Large intestine (tissue), 12 donors: ENCODE measurements at places on chromosomes 1 and 21.

DNA sequence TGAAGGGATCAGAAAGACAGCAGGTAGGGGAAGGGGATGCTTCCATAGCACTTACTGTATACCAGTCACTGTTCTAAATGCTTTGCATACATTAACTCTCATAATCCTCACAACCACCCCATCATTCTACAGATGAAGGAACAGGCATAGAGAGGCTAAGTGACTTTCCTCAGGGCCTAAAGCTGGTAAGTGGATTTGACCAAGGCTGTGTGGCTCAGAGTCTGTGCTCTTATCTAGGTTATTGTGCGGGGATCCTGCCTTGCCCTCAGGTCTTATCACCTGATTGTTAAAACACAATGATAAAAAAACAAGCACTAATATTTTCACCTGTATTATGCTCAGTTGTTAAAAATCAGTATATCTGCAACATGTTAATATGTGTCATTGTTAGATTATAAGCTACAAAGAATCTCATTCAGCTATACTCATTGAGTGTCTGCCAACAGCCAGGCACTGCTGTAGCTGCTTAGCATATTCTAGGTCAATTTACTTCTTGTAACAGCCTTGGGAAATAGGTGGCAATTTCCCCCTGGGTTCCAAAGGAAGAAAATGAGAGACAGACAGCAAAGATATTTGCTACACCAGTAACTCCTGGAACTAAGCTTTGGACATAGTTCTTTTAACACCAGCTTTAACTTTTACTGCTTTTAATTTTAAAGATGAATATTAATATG is 38.6 kb upstream of the RBM15 start:
- peaks cover 25% of the 10 kb centered on the region for H3K27me3 ChIP-seq
- no peak for DNase-seq
- no peak overlapping the region for H3K27ac ChIP-seq
- no peaks in the 10 kb centered on the region for H3K4me1 ChIP-seq
- H3K36me3 ChIP-seq, result no peaks in the 10 kb centered on the region

DNA sequence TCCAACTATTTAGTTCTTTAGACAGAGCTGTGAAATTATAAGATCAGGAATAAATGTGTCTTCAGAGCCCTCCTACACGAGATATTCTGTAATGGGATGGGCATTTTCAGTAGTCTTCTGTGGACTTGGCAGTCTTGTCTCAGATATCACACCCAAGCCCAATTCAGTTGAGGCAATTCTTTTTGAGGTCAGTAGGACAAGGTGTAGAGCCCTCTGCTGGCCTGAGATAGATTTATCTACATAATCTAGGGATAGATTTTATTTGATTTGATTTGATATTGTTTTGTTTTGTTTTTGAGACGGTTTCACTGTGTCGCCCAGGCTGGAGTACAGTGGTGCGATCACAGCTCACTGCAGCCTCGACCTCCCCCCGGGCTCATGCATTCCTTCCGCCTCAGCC is 77.5 kb downstream of the FMN2 start:
- no peak overlapping the region for H3K4me3 ChIP-seq
- H3K27ac ChIP-seq, result no peak overlapping the region
- no peaks in the 10 kb centered on the region for H3K36me3 ChIP-seq
- no peak for DNase-seq
- H3K4me1 ChIP-seq, result no peaks in the 10 kb centered on the region
- H3K27me3 ChIP-seq, result no peaks in the 10 kb centered on the region

DNA sequence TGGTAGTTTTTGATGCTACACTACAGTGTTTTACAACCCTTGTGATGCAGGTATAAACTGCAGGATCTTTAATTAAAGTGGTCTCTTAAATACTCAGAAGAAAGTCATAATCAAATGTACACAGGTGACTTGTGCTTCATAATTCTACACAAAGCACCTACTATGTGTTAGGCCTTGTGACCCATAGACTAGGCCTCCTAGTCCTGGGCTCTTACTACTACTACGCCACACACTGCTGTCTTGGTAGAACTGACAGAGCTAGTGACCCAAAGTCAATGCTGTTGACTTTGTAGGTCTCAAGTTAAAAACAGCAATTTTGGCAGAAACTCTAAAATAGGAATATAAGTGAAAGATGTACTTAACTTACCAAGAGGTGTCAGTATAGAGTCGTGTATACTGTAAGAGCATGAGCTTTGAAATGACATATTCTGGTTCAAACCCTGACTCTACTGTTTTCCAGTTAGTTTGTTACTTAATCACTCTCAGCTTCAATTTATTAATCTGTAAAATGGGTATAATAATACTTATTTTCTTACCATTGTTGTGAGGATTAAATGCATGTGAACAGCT is 48.6 kb upstream of the LMO4 start:
- DNase-seq, result no peak
- H3K4me3 ChIP-seq, result no peak overlapping the region
- H3K27me3 ChIP-seq, result no peaks in the 10 kb centered on the region
- H3K27ac ChIP-seq, result no peak overlapping the region
- peaks cover 12% of the 10 kb centered on the region for H3K4me1 ChIP-seq

DNA sequence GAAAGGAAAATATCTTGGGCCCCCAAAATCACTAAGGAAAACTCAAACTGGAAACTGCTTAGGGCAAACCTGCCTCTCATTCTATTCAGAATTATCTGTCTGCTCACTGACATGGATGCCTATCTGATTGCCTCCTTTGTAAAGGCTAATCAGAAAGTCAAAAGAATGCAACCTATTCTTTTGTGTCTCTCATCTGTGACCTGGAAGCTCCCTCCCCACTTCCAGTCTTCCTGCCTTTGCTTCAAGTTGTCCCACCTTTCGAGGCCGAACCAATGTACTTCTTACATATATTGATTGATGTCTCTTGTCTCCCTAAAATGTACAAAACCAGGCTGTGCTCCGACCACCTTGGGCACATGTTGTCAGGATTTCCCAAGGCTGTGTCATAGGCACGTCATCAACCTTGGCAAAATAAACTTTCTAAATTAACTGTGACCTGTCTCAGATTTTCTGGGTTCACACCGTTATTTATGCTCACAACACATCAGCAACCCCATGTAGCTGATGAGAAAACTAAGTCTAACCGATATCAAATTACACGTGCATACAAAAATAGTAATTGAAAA is 302.3 kb upstream of the NRIP1 start:
- no peaks in the 10 kb centered on the region for H3K27me3 ChIP-seq
- no peaks in the 10 kb centered on the region for H3K4me1 ChIP-seq
- no peaks in the 10 kb centered on the region for H3K36me3 ChIP-seq
- no peak overlapping the region for H3K4me3 ChIP-seq

DNA sequence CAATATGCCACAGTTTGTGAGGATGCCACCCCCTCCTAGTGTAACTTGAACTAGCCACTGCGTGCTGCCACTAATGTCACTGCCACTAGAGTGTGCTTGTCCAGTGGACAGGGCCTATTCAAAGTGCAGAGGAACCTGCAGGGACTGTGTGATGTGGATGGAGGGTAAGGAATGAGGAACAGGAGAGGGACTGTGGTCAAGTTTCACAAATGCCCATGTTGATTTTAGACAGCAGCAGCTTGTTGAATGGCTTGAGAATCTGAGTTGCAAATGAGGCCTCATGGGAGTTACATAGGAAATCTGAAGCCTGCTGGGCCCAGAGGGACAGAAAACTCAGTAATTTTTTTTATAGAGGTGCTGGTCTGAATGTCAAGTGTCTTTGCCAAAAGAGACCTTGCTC is 112.3 kb downstream of the HHAT start:
- no peak overlapping the region for H3K27ac ChIP-seq
- no peaks in the 10 kb centered on the region for H3K36me3 ChIP-seq
- no peaks in the 10 kb centered on the region for H3K4me1 ChIP-seq
- H3K4me3 ChIP-seq, result no peak overlapping the region

DNA sequence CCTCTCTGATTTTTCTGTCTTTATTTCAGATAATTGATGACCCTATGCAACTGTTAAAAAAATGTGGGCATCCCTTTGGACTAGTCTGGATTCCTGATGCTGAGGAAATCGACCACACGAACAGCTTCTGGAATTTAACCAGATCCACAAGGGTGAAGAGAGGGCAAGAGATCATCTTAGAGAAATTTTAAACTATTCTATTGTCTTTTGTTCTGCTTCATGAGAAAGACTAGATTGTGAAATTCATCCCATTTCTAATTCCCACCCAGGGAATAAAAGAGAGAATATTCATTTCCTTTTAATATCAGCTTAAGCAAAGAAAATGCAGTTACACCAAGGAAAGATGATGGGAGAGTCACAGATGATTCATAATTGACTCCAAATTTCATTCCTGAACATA is 71.8 kb downstream of the DUSP10 start:
- H3K27ac ChIP-seq, result no peak overlapping the region
- no peaks in the 10 kb centered on the region for H3K4me1 ChIP-seq
- no peaks in the 10 kb centered on the region for H3K36me3 ChIP-seq
- no peak for DNase-seq

DNA sequence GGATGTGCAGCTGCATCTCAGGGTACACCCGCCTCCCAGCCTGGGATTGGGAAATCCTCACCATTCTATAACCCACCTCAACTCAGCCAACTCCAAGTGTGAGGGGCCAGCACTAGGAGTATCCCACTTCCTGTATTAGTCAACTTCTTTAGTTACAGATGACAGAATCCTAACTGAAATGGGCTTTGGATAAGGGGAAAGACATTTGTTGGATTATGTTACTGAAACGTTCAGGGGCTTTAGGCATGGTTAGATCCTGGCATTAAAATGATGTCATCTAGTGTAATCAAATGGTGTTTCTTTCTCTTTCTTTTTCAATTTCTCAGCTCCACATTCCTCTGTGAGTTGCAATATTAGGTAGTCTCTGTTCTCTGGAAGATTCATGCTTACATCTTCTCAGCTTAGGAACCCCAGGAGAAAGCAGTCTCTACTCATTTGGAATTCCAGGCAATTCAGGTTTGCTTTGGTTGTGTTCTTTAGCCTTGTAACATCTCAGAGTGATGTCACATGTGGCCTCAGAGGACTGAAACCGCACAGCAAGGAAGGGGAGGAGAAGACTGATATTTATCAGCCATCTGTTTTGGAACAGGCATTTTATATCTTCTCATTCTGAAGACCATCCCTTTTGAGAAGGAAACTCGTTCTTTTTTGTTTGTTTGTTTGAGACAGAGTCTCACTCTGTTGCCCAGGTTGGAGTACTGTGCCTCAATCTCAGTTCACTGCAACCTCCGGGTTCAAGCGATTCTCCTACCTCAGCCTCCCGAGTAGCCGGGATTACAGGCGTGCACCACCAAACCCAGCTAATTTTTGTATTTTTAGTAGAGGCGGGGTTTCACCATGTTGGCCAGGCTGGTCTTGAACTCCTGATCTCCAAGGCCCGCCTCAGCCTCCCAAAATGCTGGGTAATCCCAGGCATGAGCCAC is 18.9 kb upstream of the TMEM54 start:
- no peak for DNase-seq
- no peaks in the 10 kb centered on the region for H3K36me3 ChIP-seq
- no peak overlapping the region for H3K27ac ChIP-seq
- H3K27me3 ChIP-seq, result peaks cover 3% of the 10 kb centered on the region
- H3K4me3 ChIP-seq, result no peak overlapping the region

- no peak overlapping the region for H3K27ac ChIP-seq
- peaks cover 3% of the 10 kb centered on the region for H3K27me3 ChIP-seq
- H3K4me3 ChIP-seq, result no peak overlapping the region
- no peak for DNase-seq
- H3K36me3 ChIP-seq, result no peaks in the 10 kb centered on the region
These were observed 13.9 kb upstream of the EDN2 start for GRCh38 chr1:41498391-41498790.

DNA sequence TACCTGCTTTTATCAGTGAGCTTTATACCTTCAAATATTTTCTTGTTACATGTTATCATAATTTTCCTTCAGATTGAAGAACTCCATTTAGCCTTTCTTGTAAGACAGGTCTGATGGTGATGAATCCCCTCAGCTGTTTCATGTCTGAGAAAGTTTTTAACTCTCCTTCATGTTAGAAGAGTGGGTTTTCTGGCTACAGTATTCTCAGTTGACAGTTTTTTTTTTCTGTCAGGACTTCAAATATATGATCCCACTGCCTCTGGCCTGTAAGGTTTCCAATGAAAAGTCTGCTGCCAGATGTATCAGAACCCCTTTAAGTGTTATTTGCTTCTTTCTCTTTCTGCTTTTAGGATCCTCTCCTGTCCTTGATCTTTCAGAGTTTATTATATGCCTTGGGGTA is 248.2 kb downstream of the LBR start:
- no peak for DNase-seq
- H3K27ac ChIP-seq, result no peak overlapping the region
- H3K4me3 ChIP-seq, result no peak overlapping the region
- H3K27me3 ChIP-seq, result no peaks in the 10 kb centered on the region
- no peaks in the 10 kb centered on the region for H3K4me1 ChIP-seq

GRCh38 chr21:35614396-35614921 is 445.9 kb downstream of the SETD4 start:
- no peak overlapping the region for H3K27ac ChIP-seq
- no peaks in the 10 kb centered on the region for H3K36me3 ChIP-seq
- no peaks in the 10 kb centered on the region for H3K4me1 ChIP-seq

GRCh38 chr1:20123722-20124455 is 4.6 kb upstream of the PLA2G2D start:
- no peak overlapping the region for H3K4me3 ChIP-seq
- DNase-seq, result no peak
- H3K4me1 ChIP-seq, result no peaks in the 10 kb centered on the region
- H3K27me3 ChIP-seq, result peaks cover 2% of the 10 kb centered on the region
- H3K36me3 ChIP-seq, result no peaks in the 10 kb centered on the region

DNA sequence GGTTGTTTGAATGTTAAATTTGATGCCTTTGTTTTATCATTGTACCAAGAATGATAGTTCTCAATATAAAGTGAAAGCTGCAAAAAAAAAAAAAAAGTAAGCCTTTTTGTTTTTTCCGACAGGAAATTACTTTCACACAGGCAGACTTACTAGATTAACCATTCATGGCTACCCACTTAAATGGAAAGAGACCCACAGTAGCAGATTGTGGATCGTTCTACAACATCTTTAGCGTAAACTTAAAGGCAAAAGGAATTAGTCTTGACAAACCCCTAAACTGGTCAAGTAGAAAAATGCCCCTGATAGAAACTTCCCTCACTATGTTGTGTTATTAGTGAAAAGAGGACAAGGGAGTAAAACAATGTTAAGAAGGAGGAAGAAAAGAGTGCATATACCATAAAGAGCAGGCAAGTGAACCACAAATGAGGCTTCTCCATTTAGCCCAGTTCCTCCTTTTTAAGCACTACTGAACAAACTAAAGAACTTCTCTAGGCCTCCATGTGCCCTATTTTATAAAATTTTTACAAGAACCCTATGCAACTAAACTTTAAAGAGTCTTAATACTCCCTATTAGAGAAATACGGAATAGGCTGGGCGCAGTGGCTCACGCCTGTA is 1560.3 kb downstream of the MRPL39 start:
- no peaks in the 10 kb centered on the region for H3K4me1 ChIP-seq
- DNase-seq, result no peak
- no peaks in the 10 kb centered on the region for H3K36me3 ChIP-seq
- H3K4me3 ChIP-seq, result no peak overlapping the region
- H3K27ac ChIP-seq, result no peak overlapping the region
- H3K27me3 ChIP-seq, result no peaks in the 10 kb centered on the region

DNA sequence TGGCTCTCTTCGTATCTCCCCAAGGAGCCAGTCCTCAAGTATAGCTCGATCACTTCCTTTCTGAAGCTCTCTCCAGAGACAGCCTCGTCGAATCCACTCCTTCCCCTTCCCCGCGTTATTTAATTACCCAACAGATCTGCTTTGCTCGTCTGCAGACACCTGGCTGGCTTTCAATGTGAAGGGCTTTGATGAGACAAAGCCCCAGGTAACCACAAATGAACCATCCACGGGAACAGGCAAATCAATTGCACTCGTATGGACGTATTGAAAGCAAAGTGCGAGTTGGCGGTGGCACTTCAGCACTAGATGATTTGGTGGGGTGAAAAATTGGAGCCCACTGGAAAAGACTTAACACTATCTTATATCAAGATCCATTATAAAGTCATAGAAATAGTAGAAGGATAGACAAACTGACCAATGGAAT is 364 bp upstream of the BCAR3 start:
- no peaks in the 10 kb centered on the region for H3K27me3 ChIP-seq
- H3K4me3 ChIP-seq, result peak overlapping the region; percentile 60
- DNase-seq, result no peak
- H3K27ac ChIP-seq, result peak overlapping the region; percentile 42
- no peaks in the 10 kb centered on the region for H3K36me3 ChIP-seq
